NCI-H2081 treated with DMSO at 0.1 percent for 48 hours (cell line): ENCODE measurements at places on chromosomes 12 and 14.

DNA sequence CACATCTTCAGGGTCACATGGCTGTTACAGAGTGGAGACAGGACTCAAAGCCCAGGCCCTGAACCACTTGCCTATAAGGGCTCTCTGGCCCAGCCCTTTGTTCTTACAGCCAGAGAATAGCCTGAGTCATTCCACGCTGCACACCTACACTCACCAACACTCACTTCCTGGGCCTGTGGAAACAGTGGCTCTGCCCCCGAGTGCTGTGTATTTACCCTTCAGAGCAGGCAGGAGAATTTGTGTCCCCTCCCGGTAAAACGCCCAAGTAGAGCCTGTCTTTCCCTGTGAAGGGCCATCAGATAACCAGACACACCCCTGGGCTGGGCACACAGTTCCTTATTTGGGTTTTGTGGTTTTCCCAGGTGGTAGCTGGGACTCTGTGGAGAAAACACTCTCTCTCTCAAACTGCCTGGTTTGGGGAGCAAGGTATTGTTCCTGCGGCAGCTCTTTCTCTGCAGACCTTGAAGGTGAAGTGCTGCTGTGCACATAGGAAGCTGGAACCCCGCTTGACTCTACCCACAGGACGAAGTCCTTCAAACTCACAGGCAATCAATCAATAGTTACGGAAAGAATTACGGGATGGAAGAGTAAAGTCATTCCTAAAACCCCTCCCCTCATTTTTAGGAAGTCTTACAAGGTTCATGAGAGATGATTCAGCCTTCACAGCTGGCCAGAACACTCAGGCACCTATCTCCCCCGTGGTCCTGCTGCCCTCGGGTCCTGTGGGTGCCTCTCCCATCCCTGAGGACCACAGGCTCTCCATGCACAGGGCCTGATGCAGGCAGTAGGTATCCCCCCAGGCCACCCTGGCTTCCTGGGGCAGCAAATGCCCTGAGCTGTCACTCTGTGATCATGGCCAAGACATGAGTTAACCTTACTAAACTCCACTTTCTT is 20.3 kb downstream of the FIGNL2 start:
- DNase-seq = no peak

DNA sequence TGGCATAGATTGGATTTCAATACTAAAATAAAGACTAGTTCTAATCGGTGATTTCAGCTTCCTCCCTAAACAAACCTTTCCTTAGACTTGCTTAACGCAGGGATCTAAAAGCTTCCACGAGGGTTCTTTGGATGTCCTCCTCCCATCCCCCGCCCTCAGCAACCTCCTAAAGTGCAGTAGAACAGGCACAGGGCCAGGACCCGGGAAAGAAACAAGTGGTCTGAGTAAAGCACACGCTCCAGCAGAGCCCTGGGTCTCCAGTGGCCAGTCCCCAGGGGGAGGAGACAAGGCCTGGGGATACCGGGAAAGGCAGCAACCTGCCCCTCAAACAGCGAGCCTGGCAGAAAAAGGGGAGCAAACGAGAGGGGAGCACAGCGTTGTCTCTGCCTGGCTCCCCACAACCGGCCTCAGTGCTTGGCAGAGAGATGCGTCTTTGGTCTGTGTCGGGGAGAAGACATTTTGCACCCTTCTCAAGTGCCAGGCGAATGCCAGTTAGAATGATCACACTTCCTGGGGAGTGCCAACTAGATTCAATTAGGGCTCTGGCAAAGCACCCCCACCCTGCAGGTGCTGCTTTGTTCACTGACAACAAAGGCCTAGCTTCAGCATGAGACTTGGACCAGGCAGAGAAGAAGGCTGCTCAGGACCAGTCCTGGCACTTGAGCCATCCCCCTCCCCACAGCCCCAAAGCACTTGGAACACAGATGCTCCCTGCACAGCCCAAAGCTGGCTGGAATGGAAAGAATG is 17.1 kb upstream of the SLC6A12 start:
- DNase-seq = no peak

- DNase-seq = no peak
Measured at GRCh38 chr12:110933326-110933974, 13.1 kb upstream of the MYL2 start.

- no peak for DNase-seq
Measured at GRCh38 chr14:98167705-98168104, 1104.3 kb downstream of the BCL11B start.

- DNase-seq = no peak
Measured at GRCh38 chr12:25126746-25127145, 68.2 kb downstream of the DNAI7 start.

DNA sequence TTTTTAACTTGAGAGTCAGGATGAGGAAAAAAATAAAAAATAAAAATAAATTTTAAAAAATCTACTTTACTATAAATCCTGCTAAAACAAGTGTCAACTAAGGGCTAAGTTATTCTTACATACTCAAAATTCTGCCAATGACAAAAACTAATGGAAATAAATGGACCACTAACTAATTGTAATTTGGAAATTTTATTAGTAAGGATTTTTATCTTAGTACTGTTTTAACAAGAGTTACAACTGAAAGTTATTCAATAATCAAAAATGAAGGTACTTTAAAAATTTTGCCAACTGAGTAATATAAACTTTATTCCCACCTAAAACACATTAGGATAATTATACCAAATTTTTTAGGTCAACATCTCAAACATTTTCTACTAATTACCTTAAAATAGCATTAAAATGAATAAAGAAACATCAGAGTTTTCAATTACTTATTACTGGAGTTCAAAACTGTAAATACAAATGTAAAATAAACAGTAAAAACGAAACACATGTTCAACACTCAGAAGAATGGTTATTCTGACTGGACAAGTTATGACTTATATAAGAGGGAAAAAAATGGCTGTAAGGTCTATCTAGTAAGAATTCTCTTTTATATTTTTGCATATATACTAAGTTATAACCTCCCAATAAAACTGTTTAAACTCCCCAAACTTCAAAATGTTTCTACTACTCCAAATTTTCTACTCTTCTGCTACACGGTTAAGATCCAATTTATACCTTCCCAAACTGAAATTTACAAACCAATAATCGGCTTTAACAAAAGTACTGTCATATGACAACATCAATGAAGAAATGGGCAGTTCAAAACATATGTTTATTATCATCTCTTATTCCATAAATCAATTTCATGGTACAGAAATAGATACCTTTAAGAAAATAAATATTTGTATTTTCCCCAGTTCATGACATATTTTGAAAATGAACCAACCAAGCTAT is 2.7 kb downstream of the HECTD1 start:
- DNase-seq = no peak

- no peak for DNase-seq
Measured at GRCh38 chr12:118126119-118126757, 9.7 kb upstream of the PEBP1 start.
